ENCODE measurements at places on chromosomes 3 and 15.

- no peak for DNase-seq
These were observed 284.2 kb downstream of the C3orf38 start for GRCh38 chr3:88434001-88434400.

GRCh38 chr3:35137612-35138011, 501.7 kb upstream of the ARPP21 start:
- no peak for DNase-seq

- no peak for DNase-seq
These were observed 98.3 kb upstream of the CBLB start for GRCh38 chr3:105967117-105967516.

- DNase-seq, result no peak
These were observed 437.0 kb upstream of the PPP2R3A start for GRCh38 chr3:135528413-135529015.

DNA sequence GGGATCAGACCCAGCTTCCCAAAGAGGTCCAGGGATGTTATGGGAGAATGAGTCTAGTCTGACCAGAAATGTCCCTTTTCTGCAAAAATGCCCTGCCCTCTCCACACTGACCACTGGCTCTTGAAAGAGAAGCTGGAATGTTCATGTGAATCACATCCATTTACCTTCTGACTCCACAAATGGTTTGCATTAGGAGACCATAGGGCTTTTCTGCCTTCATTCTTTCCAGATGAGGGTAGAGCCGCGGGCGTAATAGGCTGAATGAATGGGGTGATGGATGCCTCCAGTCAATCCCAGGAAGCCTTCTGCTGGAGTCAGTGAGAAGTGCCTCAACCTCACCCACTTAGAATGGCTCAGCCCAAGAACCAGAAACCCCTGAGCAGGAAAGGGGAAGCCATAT, 47.2 kb upstream of the IREB2 start:
- no peak for DNase-seq

DNA sequence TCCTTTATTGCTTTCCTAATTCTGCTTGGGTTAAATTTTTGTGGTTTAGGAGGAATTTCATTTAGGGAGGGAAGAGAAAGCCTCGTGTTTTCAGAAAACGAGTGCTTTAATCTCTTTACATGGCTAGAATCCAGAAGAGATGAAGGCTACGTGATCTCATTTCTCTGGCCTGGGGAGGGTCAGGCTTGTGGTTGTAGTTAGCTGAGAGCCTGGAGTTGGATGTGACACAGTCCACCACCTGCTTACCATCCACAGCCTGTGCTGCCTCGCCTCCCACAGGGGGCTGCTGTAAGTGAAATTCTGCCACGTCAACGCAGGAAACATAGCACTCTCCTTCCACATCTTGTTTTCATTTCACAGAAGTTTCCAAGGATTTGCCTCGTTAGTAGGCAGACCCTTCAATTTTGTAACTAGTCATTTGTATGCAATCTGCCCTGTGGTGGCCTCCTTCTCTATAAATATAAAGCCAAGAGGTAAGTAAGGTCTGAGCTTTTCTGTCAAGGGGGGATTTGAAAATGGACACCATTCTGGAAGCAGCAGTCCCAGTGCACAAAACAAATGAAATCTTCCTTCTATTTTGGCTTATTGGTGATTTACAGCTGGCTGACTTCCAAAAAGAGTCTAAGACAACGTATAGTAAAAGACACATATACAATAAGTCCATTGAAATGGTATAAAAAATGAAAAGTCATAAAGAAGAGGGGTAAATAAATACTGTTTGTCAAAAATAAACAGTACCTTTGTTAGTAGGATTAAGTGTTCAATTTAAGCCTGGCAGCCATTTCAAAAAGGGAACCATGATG, 3.4 kb downstream of the GXYLT2 start:
- DNase-seq, result no peak

- no peak for DNase-seq
These were observed 1016.6 kb upstream of the CADM2 start for GRCh38 chr3:83941990-83942745.

DNA sequence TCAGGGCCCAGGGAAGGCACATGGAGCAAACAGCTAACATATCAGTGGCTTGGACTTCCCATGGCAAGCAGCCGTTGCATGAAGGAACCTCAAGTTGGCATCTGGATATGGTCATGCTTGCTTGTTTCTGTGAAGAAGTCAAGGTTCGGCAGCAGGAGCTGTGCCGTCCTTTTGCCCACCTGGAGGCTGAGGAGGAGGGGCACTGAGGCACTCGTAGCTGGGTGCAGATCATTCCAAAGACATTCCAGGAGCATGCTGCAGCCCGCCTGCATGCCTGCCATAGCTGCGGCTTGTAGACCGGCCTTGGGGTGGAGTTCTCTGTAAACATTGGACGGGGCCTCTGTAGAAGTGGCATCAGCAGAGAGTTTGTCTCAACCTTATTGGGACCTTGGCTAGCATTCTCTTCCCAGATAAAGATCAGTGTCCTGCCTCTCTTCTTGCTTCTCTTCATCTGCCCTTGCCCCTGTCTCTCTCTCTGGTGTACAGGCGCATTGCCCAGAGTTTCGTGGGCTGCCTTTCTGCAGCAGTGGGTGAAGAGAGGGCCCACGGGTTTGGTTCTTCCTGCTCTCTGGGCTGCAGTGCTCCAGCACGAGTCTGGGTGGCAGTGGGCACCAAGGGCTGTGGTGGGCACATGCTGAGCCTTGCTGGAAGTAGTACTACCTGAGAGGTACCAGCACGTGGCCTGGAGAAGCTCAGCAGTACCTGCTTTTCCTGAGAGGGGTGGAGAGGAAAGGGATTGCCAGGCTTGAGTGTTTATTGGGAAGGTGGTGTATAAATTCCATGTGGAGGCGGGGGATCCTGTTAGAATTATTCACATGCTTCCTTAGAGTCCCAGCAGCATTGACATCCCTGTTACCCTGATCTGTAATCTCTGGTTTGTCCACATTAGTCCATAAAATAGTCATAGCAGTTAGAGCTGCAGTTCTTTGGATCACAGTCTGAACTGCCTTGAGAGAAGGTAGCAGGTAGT, 49.4 kb downstream of the CHCHD6 start:
- DNase-seq, result no peak

DNA sequence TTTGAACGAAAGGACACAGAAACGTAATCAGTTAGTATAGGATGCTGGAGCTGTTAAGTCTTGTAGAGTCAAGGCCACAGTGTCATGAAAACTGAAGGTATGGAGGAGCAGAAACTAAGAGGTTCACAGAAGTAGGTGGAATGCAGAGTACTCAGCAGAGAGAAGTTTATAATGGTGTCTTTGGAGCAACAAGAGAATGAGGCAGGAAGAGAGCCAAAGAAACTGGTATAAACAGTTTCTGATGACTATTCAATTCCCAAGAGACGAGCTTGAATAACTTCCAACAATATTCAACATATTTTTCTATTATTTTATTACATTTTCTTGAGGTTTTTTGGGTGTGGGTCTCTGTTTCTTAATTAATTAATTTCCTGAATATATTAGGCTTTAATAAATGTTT, 29.6 kb downstream of the GALK2 start:
- no peak for DNase-seq

GRCh38 chr3:108516881-108517280, 6.5 kb upstream of the MYH15 start:
- DNase-seq, result no peak

- DNase-seq, result no peak
These were observed 1.2 kb downstream of the MYD88 start for GRCh38 chr3:38139652-38140051.

- DNase-seq, result peak; percentile 70
These were observed 3.8 kb downstream of the IL1RAP start for GRCh38 chr3:190517687-190518086.

DNA sequence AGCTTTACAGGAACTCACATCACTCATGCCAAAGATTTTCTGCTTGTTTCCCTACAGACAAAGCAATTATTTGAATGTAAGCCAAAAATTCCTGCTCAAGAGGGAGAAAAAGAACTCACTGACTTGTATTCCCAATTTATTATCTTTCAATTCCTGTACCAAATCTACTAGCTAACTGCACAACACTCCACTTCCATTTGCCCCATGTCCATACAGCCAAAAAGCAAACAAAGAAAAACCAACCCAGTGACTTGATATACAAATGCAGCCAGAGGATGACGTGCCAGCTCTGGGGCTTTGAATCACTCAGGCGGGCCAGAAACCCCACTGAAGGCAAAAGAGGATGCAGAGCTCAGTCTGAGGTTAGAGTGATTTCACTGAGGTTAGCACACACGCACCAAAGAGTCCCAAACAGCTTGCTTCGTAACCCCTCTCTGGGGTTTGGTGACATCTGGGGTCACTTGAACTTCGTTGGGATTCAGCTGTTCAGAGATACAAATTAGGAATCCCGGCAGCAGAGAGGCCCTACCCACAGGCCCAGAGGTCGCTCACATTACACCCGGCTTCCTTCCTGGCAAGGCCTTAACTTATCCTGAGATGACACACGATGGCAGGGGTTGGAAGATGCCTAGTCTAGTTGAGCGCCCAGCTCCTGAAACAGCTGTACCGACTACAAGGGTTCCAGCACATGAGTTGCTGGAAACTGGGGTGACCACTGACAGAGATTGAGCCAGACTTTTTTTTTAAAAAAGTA, 1.6 kb downstream of the RFTN1 start:
- peak; percentile 97 for DNase-seq

- peak; percentile 28 for DNase-seq
These were observed 410.5 kb upstream of the CADM2 start for GRCh38 chr3:84547971-84548970.

GRCh38 chr15:82315519-82316246, 33.6 kb downstream of the GOLGA6L10 start:
- no peak for DNase-seq

DNA sequence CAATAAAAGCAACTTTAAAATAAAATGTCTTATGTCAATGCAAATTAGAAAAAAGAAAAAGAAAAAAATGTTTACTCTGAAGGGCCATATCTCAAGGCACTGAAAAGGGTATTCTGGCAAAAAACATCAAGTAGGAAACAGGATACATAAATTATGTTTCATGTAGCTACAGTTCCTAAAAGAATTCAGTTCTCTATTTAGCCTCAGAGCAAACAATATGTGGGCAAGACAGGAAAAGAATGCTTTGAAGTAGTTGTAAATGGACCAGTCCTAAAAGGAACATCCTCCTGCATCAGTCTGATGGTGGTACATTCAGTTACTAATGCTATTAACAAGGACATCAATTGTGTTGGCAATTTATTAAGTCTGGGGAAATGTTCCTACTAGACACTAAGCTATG, 8.1 kb downstream of the COMMD2 start:
- no peak for DNase-seq

DNA sequence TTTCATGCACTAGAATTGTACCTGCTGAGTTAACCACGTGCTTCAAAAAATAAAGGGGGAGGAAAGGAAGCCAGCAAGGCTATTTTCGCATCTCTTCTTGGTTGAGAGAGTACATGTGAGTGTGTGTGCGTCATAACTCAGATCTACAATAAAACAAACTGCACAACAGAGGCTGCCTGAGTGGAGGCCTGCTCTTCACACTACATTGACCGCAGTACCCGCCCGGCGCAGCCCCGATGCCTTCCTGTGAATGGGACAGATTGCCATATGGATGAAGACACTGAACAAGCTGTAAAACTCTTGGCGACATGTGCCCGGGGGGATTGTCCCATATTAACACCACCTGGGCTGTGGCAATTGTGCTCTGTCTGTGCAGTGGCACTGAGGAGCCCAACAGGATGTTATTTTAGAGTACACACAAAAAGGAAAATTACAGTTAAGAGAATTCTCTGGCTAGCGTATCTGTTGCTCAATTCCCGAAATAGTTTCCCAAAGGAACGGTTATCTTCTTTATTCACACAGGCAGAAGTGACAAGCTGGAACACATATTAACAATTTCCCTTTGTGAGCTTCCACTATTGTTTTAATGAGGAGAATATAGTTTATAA, 551.5 kb downstream of the FOXP1 start:
- DNase-seq, result no peak

DNA sequence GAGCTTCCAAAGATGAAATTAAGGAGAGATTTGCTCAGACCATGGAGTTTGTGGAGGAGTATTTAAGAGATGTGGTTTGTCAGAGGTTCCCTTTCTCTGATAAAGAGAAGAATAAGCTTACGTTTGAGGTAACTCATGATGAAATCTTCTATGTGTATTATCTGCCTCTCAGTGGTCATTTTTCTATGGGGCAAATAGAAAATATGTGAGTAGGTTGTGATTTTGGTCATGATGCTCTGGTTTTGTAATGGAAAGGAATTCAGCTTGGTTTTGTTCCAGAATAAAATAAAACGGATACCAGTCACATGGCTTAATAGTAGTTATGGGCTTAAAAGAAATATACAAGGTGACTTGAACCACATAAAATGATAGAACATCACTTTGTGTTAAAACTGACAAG, 181.1 kb downstream of the ITPR1 start:
- DNase-seq, result no peak

- DNase-seq, result no peak
These were observed 193.3 kb upstream of the SLCO3A1 start for GRCh38 chr15:91660174-91660649.

DNA sequence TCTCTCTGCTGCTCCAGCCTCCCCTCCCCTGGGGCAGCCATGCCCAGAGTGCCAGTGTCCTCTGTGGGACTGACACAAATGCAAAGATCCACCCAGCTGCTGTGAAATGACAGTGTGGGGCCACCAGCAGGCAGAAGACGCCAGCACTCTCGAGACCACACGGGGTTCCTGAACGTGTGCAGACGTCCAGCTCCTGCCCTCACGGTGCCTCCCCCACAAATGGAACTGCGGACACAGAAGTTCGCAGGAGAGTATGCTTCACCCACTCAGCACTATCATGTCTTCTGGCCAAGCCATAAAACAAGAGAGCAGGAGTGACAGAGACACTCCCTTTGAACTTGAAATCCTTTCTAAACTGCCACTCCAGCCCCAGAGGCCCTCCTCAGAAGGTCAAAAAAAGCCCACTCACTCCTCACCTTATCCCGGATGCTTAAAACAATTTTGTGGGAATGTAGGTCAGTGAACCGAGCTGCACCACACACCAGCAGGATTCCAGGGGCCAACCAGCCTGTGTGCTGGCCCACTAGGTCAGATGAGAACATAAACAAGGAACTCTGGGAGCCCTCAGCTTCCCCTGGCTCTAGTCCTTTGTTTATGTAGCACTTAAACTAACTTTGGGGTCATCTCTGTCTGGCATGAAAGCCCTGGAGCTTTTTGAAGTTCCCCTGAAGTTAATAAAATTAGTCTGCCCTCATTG, 112.6 kb downstream of the DNAJB8 start:
- no peak for DNase-seq

All from suppressor macrophage treated with lipopolysaccharide for 4 hours (primary cell).